SJCRH30 (cell line): ENCODE measurements at places on chromosomes 11 and 22.
A peak's percentile ranks its signal among the peaks of the same experiment; 100 is the strongest.

- DNase-seq: no peak
Measured at GRCh38 chr22:49042066-49042465, 785.6 kb downstream of the BRD1 start.

- no peak for DNase-seq
Measured at GRCh38 chr11:87128372-87128771, 90.6 kb downstream of the TMEM135 start.

- no peak for DNase-seq
Measured at GRCh38 chr11:128251140-128251539, 336.2 kb downstream of the ETS1 start.

GRCh38 chr11:64696045-64696444, 27.0 kb downstream of the NRXN2 start:
- no peak for DNase-seq

DNA sequence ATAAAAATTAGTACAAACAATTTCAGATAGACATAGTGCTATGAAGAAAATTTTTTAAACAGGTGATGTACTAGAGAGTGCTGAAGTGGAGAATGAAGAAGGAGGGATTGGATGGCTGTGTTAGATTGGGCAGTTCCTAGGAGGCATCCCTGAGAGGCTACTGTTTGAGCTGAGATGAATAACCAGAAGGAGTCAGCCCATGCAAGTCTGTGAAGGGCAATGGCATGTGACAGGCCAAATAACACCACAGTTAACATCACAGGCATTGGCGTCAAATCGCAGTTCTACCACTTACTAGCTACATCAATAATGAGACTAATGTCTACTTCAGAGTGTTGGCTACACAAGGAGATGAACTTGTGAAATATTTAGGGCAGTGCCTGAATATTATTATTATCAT, 35.4 kb downstream of the HORMAD2 start:
- no peak for DNase-seq

- no peak for DNase-seq
Measured at GRCh38 chr22:45477366-45478107, 25.1 kb upstream of the FBLN1 start.

GRCh38 chr11:46050003-46050461, 71.2 kb downstream of the PHF21A start:
- DNase-seq: peak; percentile 21

DNA sequence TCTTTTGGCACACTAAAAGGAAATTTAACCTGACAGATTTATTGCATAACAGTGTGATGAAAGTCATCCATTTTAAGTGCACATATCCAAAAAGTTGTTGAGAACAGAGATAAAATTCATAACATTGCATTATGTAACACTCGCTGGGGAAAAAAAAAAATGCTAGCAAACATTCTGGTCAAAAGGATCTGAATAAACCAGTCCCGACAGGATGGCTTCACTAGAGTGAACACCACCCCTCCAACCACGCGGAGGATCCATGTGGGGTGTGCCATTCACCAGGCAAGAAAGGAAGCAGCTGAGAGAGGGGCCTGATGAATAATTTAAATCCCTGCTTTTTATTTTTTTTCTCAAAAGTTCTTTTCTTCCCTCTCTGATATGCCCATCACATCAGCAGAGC, 258.7 kb downstream of the DCDC1 start:
- no peak for DNase-seq

DNA sequence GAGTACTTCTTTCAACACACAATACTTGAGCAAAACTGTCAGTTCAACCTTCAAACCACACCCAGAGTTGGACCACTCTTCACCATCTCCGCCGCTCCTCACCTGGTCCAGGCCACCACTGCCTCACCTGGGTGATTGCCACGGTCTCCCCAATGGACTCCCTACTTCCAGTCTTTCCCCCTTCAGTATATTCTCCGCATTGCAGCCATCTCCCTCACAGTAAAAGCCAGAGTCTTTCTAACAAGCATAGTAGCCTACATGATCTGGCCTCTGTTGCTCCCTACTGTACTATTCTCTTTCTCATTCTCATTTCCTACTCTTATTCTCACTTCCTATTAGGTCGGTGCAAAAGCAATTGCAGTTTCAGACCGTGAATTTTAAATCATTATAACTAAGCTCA, 28.5 kb downstream of the AASDHPPT start:
- DNase-seq: no peak

GRCh38 chr11:66718320-66718971, 10.6 kb downstream of the SPTBN2 start:
- peak; percentile 69 for DNase-seq
